NCI-H1105 (cell line): ENCODE measurements at places on chromosomes 4 and X.

GRCh38 chr4:118587116-118587831 lies 97.9 kb upstream of the METTL14 start:
- DNase-seq: no peak

DNA sequence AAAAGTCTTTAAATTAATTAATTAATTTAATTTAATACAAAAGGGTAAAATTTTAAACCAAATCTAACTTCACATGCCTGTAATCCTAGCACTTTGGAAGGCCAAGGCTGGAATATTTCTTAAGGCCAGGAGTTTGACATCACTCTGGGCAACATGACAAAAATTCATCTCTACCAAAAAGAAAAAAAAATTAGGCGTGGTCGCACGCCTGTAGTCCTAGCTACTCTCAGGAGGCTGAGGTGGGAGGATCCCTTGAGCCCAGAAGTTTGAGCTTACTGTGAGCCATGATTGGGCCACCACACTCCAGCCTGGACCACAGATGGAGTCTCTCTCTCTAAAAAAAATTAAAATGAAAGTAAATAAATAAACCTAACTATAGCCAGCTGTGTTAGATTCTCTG lies 39.2 kb upstream of the ANTXR2 start:
- DNase-seq: no peak

GRCh38 chr4:138499627-138500026 lies 257.5 kb upstream of the SLC7A11 start:
- DNase-seq: no peak

DNA sequence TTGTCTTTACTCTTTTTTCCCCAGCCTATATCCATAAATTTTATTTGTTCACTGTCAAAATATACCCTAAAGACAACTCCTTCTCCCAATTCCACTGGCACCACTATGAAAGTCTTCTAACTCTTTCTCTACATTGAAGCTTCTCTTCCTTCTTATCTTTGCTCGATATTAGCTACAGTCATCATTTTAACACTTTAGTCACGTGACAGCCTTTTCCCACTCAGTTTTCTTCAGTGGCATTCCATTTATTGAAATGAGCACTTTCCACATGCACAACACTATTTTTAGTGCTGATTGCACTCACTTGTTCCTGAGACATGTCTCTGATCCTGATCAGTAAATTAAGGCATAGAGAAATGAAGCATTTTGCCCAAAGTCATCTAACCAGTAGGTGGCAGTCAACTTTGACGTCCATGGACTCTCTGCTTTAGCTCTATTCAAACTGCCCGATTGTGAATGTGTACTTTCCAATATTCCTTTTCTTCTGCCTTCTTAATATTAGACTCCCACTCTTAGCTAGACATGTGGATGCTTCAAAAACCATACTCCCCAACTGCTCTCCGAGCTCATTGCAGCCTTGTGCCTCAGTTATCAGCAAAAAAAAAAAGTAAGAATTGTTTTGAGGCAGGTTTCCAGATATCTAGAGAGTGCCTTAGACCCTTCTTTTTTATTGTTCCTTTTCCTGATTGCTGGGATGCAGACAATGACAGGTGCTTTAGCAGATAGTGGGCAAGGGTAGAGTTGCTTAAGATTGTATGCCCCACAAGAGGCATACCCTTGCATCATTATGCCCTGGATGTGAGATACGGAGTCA lies 394.4 kb upstream of the ADGRL3 start:
- DNase-seq: no peak

DNA sequence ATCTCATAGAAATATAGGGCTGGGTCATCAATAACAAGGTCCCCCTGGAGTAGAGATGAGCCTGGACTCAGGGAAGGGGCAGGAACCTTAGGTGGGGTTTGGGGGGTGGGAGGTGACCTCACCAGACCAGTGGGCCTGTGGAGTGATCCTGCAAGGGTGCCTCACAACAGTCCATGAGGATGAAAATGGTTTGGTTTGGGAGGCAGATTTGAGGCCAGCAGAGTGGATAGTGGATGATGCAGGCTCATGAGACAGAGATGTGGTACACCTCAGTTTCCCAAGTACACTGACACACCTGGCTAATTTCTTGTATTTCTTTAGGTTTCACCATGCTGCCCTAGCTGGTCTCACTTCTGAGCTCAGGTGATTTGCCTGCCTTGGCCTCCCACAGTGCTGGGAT lies 18.1 kb upstream of the TRIM60 start:
- no peak for DNase-seq

GRCh38 chrX:86809651-86810050 lies 661.4 kb downstream of the DACH2 start:
- DNase-seq: no peak

DNA sequence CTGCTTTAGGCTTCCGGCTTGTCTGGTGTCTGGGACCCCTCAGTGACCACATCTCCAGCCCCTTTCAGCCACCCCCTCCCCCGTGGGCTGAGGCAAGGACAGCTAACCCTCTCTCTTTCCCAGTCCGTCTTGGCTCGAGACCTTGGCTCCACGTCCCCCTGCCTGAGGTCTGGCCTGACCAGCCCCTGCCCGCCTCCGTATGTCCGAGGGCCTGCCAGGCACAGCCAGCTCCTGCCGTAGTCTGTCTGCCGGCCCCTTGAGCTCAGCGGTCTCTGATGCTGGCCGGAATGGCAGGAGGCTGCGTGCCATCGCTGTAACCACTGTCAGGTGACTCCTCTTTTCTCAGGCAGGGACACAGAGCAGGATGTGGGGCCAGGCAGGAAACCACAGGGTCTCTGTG lies 73.3 kb upstream of the LRPAP1 start:
- no peak for DNase-seq

DNA sequence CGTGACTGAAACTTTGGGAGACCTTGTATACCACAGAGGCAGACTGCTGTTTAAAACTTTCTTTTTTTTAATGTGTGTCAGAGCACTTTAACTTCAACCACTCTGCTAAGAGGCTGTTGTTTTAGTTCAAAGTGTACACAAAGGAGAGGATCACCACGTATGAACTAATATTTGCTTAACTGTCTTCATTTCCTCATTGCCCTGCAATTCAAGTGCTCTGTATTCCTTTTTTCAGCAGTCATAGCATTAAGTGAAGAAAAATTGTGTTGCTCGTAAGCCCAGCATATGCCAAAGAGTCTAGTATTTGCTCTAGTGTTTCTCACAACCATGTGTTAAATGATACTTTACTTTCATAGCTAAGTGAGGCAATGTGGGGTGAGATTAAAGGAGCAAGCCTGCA lies 63.0 kb upstream of the HHIP start:
- no peak for DNase-seq
